ENCODE measurements at places on chromosomes 7 and 10. TPM values are rescaled to one million over a fixed set of nuclear protein-coding genes. Genes with fewer than 3 reads are reported as not detected.

The MYPN gene
- 0.07 TPM for total RNA-seq

The CPA5 gene
- total RNA-seq, result not detected

The XRCC2 gene
- total RNA-seq, result 1.3 TPM

The IQUB gene
- total RNA-seq, result 0.16 TPM

The PRPS1L1 gene
- total RNA-seq, result not detected

The SPDYE5 gene
- total RNA-seq, result not detected

GRCh38 chr10:124476043-124476725 is 14.6 kb downstream of the LHPP start:
- DNase-seq, result no peak
